ENCODE measurements at places on chromosomes 6 and 20.

DNA sequence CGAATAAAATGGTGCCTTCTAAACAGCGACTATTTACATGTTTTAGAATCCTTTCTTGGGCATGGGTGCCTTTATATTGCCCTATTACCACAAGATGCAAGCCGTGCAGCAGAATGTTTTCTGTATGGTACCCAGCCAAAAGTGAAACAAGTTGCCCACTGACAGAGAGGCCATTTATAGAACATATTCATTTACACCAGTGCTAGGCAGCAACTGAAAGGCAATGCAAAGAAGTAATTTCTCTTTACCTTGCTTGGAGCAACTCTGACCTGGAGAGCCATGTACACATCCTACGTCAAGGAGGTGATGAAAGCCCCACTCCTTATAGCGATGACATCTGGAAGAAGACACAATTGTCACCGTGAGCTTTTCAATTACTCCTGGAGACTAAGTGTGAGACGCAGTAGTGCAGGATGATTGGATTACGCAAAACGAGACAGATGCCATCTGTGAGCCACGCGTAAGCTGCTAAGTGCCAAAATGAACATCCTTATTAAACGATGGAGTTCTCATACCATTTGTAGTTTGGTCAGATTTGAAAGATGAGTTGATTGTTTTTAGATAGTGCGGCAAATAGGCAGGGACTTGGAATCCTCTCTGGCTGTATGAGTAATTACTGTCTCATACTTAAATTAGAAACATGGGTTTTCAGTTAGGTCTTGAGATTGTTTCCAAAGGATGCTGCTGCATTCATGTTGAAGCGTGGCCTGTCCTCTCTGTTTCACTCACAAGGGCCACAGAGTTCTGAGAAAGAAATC is at the start of gene TMEM244:
Gene TMEM244 (minus strand): TSS at position 408 of the 758 bp plus-strand sequence. CDS start 127 bp downstream, at position 281.
- DNase-seq, result no peak

DNA sequence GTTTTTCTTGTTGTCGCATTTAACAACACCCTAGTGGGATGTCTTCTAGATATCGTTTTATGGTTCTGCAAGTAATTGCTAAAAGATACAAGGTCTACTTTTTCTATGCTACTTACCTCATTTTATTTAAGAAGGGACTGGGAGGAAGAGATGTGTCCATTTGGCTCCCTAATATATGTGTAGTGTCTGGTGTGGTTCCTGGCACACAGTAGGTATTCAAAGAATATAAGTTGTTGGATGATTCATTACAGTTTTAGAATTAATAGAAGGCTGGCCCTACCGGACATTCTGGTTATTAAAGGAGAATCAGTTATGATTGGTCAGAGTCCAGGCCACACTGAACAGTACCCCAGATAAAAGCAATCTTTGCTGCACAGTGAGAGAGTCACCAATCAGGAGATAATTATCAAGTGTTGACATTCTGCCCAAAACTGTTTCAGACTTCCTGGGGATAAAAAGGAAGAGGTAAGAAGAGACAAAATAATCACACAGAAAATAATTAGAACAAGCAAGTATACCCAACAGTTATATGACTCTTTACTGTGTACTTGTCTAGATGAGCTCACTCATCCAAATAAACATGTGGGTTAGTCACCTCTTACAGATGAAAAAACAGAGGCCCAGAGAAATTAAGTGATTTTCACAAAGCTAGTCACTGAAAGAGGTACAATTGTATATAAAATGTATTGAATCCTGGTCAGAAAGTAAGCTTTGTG is 7.0 kb downstream of the TMEM244 start:
- DNase-seq, result no peak

- no peak for DNase-seq
Measured at GRCh38 chr20:9723501-9724202, 115.2 kb downstream of the PAK5 start.

- DNase-seq, result no peak
Measured at GRCh38 chr6:83884523-83884922, 25.0 kb downstream of the CYB5R4 start.

- no peak for DNase-seq
Measured at GRCh38 chr6:28211840-28212509, 13.1 kb upstream of the ZSCAN9 start.

- no peak for DNase-seq
Measured at GRCh38 chr20:50585678-50586077, 75.5 kb downstream of the PTPN1 start.

- DNase-seq, result no peak
Measured at GRCh38 chr6:157282284-157282683, 41.0 kb downstream of the TMEM242 start.

- DNase-seq, result no peak
Measured at GRCh38 chr20:16286601-16287000, 286.6 kb downstream of the KIF16B start.
